ENCODE measurements at places on chromosomes 13 and 19.

- DNase-seq, result no peak
Observed at GRCh38 chr13:37138926-37139325, 33.5 kb upstream of the CSNK1A1L start.

- no peak for DNase-seq
Observed at GRCh38 chr13:37381502-37381901, 217.1 kb downstream of the POSTN start.

DNA sequence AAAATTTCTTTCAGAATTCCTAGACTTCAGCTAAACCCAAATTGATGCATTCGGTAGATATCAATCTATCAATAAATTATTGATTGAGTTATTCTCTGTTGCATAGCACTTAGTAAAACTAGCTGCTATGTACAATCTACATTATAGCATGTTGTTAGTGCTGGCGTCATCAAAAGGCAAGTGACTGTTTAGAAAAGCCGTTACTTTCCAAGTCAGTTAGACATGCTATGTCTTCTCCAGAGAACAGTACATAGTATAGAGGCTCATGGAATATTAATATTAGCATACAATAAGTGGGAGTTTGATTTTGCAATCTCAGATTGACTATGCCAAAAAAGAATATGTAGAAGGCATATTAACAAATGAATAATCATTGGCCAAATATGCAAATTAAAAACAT lies 165.6 kb downstream of the DCT start:
- DNase-seq, result no peak

GRCh38 chr13:41064493-41064892 lies 3.2 kb downstream of the WBP4 start:
- DNase-seq, result no peak

DNA sequence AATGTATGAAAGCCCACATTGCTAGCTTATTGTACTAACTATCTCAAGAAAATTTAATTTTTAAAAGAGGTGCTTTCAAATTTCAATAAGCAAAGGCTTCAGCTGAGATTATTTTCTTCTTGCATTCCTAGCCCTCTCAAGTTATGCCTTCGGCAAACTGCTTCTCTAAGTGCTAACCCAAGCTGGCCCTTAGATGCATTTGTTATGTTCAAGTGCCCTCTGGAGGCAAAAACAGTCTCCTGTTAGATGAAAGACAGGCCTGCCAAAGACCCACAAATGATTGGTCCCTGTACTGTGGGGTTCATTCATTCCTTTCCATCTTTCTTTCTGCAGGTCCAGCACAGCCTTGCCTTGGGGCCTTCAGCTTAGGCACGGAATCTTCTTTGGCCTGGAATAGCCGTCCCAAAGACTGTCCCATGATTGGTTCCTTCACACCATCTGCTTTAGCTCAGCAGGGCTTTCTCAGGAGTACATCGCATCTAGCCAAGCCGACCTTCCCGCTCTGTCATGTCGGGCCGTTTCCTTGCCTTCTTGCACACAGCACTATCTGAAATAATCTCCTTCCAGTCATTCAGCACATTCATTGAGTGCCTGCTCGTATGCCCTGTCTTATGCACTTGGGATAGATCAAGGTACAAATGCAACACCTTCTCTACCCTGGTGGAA lies 26.4 kb upstream of the TPTE2 start:
- no peak for DNase-seq

- DNase-seq, result no peak
Observed at GRCh38 chr13:95982144-95982543, 71.1 kb downstream of the UGGT2 start.

GRCh38 chr19:7969555-7969939 lies 26.1 kb upstream of the TIMM44 start:
- DNase-seq, result no peak

GRCh38 chr13:101881593-101881992 lies 429.1 kb downstream of the ITGBL1 start:
- DNase-seq, result no peak

GRCh38 chr19:18156841-18157464 lies 4.0 kb downstream of the PIK3R2 start:
- no peak for DNase-seq

DNA sequence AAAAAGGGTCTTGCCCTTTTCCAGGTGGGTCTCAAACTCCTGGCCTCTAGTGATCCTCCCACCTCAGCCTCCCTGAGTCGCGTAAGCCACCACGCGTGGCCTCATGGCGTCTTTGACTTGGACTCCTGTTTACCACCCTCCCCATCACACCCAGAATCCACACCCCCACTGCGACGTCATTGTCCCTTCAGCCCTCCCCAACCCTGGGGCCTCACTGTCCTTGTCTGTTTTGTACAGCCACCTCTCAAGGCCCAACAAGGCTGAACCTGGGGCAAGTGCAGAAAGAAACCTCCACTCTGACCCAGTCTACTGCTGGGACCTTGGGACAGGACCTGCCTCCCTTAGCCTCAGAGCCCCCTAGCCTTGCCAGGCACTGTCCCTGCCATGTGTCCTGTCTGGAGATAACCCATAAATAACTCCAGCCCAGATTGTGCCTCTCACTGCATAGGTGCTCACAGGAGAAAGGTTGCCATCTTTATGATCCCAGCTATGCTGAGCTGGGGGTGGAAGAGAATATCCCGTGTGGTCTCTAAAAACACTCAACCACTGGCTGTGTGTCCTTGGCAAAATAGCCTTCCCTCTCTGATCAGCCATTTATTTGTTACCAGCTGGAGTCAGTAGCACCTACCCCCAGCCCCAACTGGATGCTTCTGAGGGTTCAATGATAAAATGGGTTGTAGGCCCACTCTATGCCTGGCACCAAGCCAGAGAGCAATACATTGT lies 1.8 kb upstream of the IFI30 start:
- no peak for DNase-seq

All from activated naive CD4-positive, alpha-beta T cell treated with anti-CD3 and anti-CD28 coated beads, Interleukin-2, amount 50 U/mL, for 16 hours (primary cell).